Activated CD8-positive, alpha-beta T cell treated with anti-CD3 and anti-CD28 coated beads for 36 hours (primary cell): ENCODE measurements at places on chromosomes 6 and 20.
A peak's percentile ranks its signal among the peaks of the same experiment; 100 is the strongest.

DNA sequence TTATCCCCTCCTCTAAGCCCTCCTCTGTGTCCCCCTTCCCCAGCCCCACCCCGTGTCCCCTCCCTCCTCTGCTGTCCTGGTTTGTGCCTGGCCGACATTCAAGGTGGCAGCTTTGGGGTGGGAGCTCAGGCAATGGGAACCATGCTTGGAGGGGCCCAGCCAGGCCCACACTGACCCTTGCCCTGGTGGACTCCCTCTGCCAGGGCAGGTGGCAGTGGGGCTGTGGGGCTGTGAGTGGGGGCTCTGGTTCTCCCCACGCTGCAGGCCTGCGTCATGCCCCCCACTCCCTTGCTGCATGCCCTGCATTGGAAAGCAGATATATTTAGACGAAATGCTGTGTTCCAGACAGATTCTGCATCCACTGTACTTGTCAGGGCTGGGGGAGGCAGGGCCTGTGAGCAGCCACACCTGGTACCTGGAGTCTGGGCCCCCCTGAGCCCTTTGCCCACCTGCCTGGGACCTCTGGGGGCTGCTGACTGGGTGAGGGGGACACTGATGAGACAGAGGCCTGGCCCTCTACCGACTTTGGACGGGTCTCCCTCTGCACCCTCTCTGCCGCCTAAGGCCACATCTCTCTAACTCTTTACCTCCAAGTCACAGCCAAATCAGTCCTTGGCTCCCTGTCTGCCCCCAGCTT lies 14.2 kb downstream of the DLGAP4 start:
- no peak for DNase-seq

- DNase-seq, result peak; percentile 69
Observed at GRCh38 chr6:32940656-32941213, at the start of gene HLA-DMB. HLA-DMB (minus strand) TSS chr6:32941028; CDS start chr6:32940807, 221 bp downstream.

GRCh38 chr6:90695316-90695715 lies 108.4 kb upstream of the MAP3K7 start:
- no peak for DNase-seq

GRCh38 chr6:55011034-55011433 lies 163.3 kb upstream of the HCRTR2 start:
- DNase-seq, result no peak

GRCh38 chr20:39252035-39252434 lies 289.9 kb downstream of the DHX35 start:
- no peak for DNase-seq

- DNase-seq, result no peak
Observed at GRCh38 chr20:9409352-9409751, 105.0 kb upstream of the LAMP5 start.

DNA sequence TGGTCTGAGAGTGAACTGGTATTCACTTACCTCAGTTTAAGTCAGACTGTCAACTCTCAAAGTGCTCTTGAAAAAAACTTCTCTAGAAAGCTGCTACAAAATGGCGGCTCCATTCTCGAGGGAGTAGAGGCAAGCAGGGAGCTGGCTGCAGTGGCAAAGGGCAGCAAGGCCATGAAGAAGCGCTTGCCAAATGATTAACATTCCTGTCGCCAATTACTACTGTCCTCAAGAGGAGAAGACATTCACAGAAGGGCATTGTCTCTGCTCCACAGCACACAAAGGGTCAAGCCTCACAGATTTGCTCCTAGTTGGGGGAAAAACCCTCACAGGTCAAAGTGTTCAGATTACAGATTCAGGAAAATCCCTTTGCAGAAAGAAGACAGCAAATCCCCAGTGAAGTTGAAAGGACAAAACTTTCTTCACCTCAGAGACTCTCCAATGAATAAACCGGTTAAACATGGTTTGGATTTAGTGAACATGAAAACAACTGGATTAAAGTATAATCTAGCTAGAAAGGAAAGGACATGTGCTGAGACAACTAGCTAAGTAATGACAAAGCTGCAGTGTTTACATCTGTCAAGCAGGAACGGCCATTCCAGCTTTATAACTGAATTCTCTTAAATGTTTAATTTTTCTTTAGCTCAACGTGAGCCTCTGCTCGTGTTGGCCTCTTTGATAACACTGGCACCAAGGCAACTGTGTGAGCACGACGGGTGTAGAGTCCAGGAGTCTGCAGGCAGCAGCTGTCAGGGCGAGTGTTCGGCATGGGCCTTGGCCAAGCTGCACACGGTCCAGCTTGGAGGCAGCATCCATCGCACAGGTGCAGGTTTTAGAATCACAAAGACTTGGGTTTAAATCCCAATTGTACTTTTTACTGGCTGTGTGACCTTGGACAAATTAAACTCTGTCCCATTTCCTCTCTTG lies 37.6 kb downstream of the NR2E1 start:
- DNase-seq, result no peak

DNA sequence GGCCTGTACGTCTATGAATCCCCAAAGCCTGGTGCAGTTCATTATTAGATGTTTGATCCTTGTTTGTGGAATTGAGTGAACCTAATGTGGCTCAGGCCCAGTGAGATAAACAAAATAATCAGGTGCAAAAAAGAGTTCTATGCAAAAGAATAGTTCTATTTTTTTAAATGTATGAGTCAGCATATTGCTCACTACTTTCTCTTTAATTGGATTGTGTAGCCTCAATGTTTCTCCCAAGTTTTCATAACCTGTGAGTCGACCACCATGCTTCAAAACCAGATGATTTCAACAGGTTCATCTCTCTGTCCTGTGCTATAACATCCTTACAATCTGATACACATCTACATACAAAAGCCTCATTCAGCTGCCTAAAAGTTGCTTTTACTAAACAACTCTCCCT lies 116.5 kb upstream of the HDAC2 start:
- no peak for DNase-seq
